ENCODE measurements at places on chromosomes 12 and 14.
A peak's percentile ranks its signal among the peaks of the same experiment; 100 is the strongest.

DNA sequence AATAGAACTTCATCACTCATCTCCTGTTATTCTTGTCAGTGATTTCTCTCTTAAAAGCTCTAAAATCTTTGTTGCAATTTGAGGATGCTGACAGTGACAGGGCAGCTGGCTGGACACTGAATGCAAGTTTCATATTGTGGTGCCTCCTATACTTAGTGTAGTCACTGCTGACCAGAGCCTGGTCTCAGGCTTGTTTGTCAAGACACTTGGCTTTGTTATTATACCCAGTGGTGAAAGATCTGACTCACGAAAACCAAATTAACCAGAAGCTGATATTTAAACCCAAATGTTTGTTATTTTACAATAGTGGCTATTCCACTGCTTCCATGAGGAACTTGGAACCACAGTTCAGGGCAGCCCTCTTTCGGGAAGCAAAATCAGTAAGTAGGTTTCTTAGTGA is 42.8 kb downstream of the RPGRIP1 start:
- no peak for DNase-seq

DNA sequence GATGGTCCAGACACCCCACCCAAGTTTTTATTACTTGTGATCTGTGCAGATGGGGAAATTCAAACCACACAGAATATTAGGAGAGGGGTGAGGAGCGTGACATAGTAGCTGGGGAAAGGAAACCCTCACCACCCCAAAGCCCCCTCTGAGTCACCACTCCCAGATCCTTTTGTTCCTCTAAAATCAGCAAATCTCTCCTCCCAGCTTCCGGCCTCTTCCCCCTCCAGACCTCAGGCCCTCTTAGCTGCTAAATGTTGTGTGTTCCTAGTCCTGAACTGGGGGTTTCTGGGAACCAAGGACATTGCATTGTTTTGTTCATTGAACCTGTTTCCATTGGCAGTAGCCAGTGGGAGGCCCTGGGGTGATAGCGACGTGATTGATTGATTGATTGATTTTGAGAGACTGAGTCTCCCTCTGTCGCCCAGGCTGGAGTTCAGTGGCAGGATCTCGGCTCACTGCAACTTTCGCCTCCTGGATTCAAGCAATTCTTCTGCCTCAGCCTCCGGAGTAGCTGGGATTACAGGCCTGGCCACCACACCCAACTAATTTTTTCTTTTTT is 5.9 kb upstream of the ORAI1 start:
- DNase-seq = no peak

DNA sequence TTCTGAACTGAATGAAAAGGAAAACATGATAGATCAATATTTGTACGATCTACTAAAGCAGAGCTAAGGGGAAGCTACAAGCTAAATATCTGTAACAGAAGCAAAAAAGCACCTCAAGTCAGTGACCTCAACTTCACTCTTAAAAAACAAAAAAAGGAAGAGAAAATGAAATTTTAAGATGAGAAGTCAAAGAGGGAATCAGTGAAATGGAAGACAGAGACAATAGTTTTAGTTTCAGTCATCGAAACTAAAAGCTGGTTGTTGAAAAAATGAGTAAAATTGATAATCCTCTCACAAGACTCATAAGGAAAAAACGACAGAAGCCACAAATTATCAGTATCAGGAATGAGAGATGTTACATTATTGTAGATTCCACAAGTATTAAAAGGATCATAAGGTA is 11.9 kb upstream of the SLC2A13 start:
- DNase-seq = no peak

DNA sequence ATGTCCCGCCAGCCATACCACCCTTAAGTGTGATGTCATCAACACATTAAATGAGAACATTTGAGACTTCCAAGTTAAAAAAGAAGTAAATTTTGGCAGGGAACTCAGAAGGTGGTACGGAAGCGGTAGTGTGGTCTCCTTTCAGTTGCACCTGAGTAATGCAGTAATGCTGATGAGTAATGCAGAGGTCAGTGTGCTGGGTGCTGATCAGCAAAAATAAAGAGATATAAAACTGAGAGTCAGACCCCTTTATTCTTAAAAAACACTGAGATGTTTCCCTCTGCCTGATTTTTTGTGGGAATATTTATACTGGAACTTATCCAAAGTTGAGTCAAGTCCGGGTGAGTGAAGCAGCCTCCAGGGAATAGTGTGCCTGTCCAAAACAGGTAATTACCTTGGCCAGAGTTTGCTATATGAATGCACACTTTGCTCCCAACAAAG is 370.6 kb upstream of the PRICKLE1 start:
- DNase-seq = no peak

DNA sequence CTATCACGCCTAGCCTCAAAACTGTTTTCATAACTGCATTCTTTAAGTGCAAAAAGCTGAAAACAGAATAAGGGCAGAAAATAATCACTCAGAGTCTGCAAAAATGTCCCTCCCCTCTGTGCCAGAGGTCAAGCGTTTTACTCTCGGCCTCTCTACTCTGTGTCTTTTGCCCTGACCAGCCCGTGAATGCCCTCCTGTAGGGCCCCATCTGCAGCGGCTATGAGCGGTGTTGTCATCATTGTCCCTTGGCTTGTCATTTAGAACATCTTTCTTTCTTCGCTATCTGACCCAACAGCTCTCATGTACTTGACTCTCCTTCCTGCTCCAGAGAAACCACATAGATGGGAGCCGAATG is 21.7 kb downstream of the ELK3 start:
- no peak for DNase-seq

- peak; percentile 46 for DNase-seq
These were observed 525.2 kb upstream of the CCDC196 start for GRCh38 chr14:65961004-65961403.

- DNase-seq = no peak
These were observed 70.9 kb downstream of the TRIM9 start for GRCh38 chr14:51023964-51024363.

- no peak for DNase-seq
These were observed 213.1 kb downstream of the CHST11 start for GRCh38 chr12:104669851-104670337.

DNA sequence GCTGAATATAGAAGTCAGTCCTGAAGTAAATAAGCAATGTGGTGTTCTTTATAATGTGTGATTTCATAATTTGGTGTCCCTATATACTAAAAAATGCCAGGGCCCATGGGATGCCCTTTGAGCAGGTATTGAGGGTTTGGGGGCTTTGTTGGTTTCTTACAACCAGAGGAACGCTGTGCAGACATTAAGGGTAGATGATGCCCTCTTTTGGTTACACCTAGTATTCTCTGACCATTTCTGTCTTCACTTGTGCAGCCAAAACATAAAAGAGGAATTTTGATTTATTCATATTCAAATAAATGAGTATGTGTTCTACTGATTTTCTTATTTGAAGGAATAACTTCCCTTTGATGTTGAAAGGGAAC is 3.0 kb downstream of the LGR5 start:
- DNase-seq = no peak

DNA sequence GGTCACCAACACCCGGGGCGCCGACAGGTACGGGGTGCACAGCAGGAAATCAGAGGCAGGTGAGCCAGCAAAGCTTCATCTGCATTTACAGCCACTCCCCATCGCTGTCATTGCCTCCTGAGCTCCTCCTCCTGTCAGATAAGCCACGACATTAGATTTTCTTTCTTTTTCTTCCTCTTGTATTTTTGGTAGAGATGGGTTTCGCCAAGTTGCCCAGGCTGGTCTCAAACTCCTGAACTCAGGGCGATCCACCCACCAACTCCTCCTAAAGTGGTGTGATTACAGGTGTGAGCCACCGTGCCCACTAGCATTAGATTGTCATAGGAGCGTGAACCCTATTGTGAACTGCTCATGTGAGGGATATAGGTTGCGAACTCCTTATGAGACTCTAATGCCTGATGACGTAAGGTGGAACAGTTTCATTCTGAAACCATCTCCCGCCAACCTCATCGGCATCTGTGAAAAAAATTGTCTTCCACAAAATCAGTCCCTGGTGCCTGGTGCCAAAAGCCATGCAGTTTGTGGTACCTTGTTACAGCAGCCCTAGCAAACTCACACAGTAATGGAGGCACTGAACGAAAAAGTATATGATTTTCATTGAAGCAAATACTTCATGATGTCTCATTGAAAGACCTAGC is 1.5 kb downstream of the STYK1 start:
- no peak for DNase-seq

GRCh38 chr12:116910645-116911451 is at the start of gene FBXW8:
FBXW8 (plus strand) TSS chr12:116910950; CDS start chr12:116911038, 88 bp downstream.
- peak; percentile 71 for DNase-seq

DNA sequence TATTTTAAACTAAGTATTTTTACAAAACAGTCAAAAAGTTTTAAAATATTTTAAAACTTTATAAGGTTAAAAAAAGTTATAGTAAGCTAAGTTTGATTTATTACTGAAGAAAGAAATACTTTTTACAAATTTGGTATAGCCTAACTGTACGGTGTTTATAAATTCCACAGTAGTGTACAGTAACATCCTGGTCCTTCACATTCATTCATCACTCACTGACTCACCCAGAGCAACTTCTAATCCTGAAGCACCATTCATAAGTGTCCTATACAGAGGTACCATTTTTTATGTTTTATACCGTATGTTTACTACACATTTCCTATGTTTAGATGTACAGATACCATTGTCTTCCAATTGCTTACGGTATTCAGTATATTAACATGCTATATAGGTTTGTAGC is 170.0 kb downstream of the KLHL28 start:
- no peak for DNase-seq

- DNase-seq = no peak
These were observed 23.5 kb downstream of the FAM222A start for GRCh38 chr12:109737126-109737525.

DNA sequence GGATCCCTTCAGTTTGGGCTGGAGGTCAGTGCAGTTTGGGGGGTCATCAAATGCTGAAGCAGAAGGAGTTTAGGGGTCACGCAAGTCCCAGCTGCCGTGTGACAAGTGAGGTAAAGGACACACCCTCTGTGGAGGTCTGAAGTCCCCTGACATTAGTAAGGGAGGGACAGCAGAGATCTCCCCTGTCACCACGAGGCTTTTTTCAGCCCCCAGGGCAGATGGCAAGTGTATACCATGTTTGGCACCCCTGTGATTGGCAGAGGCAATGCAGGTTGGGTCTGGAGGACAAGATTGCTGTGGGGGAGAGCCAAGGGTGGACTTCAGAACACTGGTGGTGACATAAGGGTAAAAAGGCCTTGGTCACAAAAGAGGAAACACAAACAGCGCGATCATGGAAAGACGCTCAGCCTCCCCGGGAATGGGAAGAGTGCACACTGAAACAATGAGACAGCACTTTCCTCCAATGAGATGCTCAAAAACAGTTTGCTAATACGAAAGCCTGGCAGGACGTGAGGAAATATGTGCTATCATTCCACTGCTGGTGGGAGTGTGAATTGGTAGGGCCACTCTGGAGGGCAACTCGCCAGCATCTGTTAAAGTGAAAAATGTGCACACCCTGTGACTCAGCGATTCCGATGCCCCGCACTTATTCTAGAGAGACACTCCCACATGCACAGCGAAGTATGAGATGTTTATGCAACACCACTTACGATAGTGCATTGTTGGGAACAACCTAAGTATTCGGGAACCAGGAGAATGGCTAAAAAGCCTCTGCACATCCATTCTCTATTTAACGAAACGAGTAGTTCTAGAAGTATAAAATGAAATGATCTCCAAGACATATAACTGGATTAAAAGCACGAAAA is 14.4 kb upstream of the CD27 start:
- peak; percentile 84 for DNase-seq

- no peak for DNase-seq
These were observed 251.2 kb downstream of the SYT1 start for GRCh38 chr12:79115743-79116142.

GRCh38 chr12:129704232-129704830 is 199.5 kb downstream of the TMEM132D start:
- no peak for DNase-seq

GRCh38 chr12:94135896-94136295 is 12.5 kb upstream of the PLXNC1 start:
- DNase-seq = no peak

DNA sequence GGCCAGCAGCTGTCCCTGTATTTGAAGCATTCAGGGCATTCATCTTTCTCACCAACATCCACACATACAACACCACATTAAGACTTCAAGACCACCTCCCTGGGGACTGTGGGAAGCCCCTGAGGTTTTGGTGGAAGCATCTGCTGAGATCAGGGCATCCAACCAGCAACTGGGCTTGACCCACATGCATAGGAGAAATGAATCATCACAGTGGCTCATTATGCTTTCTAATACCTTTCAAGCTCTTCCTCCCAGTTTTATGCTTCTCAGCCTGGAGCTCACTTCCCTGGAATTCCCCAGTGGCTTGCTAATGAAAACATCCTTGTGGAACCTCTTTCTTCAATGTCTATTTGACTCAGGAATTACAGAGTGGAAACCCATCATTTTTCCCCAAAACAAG is 21.4 kb upstream of the CMKLR1 start:
- DNase-seq = no peak

- no peak for DNase-seq
These were observed 18.9 kb downstream of the MNAT1 start for GRCh38 chr14:60753264-60754119.

- DNase-seq = no peak
These were observed 10.1 kb upstream of the DCAF4 start for GRCh38 chr14:72916174-72916573.

- no peak for DNase-seq
These were observed 16.9 kb upstream of the AICDA start for GRCh38 chr12:8629486-8630033.

DNA sequence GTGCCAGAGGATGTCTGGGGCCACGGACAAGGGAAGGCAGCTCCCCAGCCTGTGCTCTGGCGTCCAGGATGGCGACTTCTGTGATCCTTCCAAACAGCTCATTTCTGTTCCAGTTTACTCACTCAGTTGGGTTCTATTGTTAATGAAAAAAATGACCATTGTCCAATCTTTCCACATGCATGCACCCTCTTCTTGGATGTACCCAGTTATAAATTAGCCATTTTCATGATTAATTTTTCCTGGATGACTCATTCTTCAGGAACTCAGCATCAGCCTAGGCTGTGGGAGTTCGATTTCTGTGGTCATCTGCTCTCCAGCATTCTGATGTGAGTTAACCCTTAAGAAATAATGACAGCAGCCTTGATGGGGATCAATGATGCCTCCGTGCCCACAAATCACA is 926.8 kb downstream of the BCL11B start:
- DNase-seq = no peak

DNA sequence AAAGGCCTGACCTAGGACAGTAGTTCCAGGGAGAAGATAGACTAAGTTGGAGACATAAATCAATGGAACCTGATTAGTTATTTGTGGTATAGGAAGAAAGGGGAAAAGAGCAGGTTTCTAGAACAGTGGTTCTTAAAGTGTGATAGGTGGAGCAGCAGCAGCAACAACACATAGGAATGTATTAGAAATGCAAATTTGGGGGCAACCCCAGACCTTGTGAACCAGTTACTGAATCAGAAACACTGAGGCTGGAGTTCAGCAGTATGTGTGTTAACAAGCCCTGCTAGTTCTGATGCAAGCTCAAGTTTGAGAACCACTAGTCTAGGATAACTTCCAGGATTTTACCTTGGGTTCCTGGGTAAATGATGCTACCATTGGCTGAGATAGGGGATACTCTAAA is 308.7 kb downstream of the EMP1 start:
- no peak for DNase-seq

GRCh38 chr12:45182511-45182910 is 33.4 kb upstream of the ANO6 start:
- DNase-seq = no peak

GRCh38 chr14:105021656-105022275 is 883 bp upstream of the CDCA4 start:
- peak; percentile 51 for DNase-seq
